ENCODE measurements at places on chromosomes 13 and 19.

- no peak for DNase-seq
These were observed 10.8 kb downstream of the WASF3 start for GRCh38 chr13:26568132-26568815.

- no peak for DNase-seq
These were observed 9.3 kb upstream of the IGFL3 start for GRCh38 chr19:46133777-46134241.

- no peak for DNase-seq
These were observed 19.0 kb downstream of the NLRP7 start for GRCh38 chr19:54928299-54928698.

DNA sequence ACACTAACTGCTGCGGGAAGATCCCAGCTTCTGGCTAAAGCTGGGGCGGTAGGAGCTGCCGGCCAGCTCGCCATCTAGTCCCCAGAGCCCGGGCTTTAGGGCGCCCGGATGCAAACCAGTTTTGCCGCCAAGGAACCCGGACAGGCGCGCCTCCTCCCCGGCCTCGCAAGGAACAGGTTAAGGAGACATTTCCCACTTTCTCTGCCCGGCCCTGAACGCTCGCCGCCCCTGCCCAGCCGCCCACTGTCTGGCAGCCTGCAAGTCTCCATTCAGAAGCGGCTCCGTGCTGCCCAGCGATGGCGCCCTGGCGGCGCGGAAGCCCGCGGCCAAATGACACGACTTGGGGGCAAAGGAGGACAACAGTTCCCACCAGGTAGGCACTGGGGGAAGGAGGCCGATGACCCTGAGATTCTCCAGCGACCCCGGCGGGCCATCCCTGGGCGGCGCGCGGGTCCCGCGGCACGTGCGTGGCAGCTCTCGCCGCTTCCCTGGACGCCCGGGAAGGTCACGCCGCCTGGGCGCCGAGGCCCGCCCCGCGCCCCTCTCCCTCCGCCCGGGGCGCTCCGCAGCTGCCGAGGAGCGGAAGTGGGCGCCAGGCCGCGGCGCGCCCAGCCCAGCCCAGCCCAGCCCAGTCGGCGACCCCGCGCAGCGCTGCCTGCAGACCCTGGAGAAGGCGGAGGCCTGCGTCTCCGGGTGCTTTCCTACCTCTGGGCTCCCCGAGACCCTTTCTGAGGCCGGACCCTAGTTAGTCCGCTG, 42.2 kb upstream of the HNRNPA1L2 start:
- DNase-seq: peak; percentile 35

GRCh38 chr13:62702502-62702901, 1286.9 kb upstream of the PCDH20 start:
- DNase-seq: no peak

GRCh38 chr13:83884141-83884540, 1.9 kb upstream of the SLITRK1 start:
- DNase-seq: no peak

DNA sequence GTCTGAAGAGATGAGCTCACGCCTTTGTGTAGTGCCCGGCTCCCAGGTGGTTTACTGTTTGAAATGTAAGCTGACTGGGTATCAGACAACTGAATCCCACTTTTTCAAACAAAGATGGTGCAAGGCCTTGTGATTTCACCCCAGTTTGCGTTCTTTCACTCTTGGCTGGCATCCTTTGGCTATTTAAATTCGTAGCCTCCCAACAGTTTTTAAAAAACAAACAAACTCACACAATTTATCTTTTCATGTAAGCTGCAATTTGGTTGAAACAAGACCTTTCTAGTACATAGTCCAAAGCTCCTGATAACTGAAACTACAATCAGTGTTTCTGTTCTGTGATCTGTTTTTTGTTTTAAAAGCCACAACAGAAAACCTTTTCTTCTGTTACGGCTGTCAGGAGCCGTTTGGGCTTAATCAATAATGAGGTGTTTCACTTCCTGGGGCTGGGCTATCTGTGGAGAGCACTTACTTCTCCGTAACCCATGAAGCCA, 65.1 kb upstream of the NPAS1 start:
- DNase-seq: no peak

DNA sequence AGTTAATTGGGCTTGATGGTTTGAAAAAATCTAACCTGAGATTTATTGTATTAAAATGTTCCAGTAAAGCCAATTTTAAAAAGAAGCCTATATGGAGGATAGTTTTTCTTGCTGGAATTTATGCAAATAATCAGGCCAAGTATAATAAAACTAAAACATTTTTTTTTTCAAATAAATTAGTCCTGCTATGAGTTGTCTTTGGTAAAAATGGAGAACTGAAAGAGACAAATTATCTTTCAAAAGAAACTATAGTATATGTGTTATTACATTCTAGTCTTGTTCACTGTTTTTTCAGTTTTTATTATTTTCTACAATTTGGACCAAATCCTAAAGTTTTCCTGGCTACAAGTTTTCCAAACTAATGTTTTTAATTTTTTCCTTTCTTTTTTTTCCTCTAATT, 468.9 kb downstream of the UQCRFS1 start:
- DNase-seq: no peak

- DNase-seq: no peak
These were observed 1.3 kb downstream of the RPS9 start for GRCh38 chr19:54201980-54202379.

DNA sequence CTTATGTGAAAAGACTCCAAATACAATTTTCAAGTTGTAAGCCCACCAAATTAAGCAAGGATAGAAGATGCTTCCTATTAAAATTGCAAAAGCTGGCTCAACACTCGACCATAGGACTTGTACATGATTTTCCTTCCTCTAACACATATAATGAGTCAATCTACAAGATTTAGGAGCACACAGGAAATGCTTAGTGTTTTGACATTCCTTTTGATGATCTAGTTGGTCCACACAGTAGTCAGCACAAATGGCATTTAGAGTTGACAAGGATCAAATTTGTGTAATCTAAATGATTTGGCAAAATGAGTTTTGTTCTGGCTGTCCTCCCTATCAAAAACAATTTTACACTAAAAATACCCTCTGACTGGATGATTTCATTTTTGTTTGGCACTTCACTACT, 340.2 kb downstream of the DIAPH3 start:
- no peak for DNase-seq

- no peak for DNase-seq
These were observed 243.6 kb downstream of the DLEU7 start for GRCh38 chr13:50599927-50600326.

Measured in NCI-H345 (cell line).